ENCODE measurements at places on chromosomes 12 and 14.

- DNase-seq, result no peak
Observed at GRCh38 chr14:65650826-65651225, 238.3 kb downstream of the FUT8 start.

DNA sequence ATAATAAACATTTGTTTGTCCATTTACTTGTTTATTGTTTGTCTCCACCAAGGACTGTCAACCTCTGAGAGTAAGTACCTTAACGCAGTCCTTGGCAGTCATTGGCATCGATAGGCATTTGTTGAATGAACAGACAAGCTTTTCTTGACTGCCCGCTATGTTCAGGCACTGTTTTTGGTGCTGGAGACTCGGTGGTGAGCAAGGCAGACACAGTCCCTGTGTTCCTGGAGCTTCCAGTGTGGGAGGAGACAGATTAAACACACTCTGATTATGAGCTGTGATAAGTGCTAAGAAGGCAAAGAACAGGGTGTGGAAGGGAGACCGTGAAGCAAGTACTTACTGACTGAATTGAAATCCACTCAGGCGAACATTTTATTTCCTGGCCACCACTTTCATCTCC lies 1.2 kb downstream of the ATP6V0A2 start:
- no peak for DNase-seq

- no peak for DNase-seq
Observed at GRCh38 chr12:113476176-113476986, 4.7 kb upstream of the LHX5 start.

- no peak for DNase-seq
Observed at GRCh38 chr14:50028458-50028857, 87.9 kb downstream of the VCPKMT start.

- DNase-seq, result no peak
Observed at GRCh38 chr12:85552461-85552860, 272.4 kb downstream of the ALX1 start.

DNA sequence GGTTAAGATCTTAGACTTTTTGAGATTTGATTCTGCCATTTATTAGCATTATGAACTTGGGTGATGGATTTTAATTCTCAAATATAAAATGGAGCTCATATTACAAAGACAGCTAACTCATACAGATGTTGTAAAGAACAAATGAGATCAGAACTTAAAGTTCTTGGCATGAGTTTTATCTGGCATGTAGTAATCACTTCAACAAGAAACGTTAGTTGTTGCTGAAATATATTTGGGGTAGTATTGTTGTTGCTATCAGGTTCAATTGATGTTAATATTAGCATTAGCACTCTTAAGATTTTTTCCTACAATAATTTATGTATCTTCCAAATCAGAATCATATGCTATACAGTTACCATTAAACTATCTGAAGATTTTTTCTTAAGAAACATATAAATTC lies 71.0 kb downstream of the SLC6A15 start:
- no peak for DNase-seq

- DNase-seq, result no peak
Observed at GRCh38 chr14:103052407-103052806, 4.9 kb downstream of the CDC42BPB start.

- DNase-seq, result no peak
Observed at GRCh38 chr14:29444805-29445204, 482.8 kb downstream of the PRKD1 start.

- DNase-seq, result no peak
Observed at GRCh38 chr12:5000204-5000603, 43.5 kb upstream of the KCNA5 start.
